ENCODE measurements at places on chromosomes 1 and 21. TPM values are rescaled to one million over a fixed set of nuclear protein-coding genes. Genes with fewer than 3 reads are reported as not detected.
A peak's percentile ranks its signal among the peaks of the same experiment; 100 is the strongest.

DNA sequence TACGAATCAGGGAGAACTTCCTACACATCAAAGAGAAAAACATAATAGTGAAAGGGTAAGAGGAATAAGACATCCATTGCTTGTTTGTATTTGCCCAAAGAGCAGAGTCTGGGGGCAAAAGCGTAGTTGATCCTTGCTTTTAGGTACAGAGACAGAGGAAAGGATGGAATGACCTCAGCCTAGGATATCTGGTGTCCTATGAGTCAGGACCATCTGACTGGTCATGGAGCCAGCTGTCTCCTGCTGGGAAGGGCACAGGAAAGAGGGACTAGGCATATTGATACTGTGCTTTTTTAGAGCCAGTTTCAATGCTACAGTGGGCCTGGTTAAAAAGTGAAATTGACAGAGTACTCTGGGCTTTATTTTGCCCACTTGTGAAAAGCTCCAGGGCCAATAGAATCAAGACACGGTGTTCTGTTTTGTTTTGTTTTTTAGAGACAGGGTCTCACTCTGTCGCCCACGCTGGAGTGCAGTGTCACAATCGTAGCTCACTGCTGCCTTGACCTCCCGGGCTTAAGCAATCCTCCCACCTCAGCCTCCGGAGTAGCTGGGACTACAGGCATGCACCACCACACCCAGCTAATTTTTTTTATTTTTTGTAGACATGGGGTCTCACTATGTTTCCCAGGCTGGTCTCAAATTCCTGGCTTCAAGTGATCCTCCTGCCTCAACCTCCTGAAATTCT is 3.2 kb downstream of the PLEKHO1 start:
- H3K27me3 ChIP-seq, result no peaks in the 10 kb centered on the region
- peak; percentile 77 for DNase-seq
- no peak overlapping the region for H3K4me3 ChIP-seq
- peaks cover 16% of the 10 kb centered on the region for H3K4me1 ChIP-seq
- peak overlapping the region; percentile 75 for H3K27ac ChIP-seq

GRCh38 chr1:172289448-172289847 is 131.0 kb upstream of the C1orf105 start:
- H3K36me3 ChIP-seq, result no peaks in the 10 kb centered on the region
- H3K4me1 ChIP-seq, result peaks cover 7% of the 10 kb centered on the region
- H3K27ac ChIP-seq, result no peak overlapping the region
- no peaks in the 10 kb centered on the region for H3K27me3 ChIP-seq
- no peak overlapping the region for H3K4me3 ChIP-seq

- peaks cover 5% of the 10 kb centered on the region for H3K4me1 ChIP-seq
- DNase-seq, result no peak
- H3K27me3 ChIP-seq, result no peaks in the 10 kb centered on the region
- H3K27ac ChIP-seq, result no peak overlapping the region
- H3K36me3 ChIP-seq, result no peaks in the 10 kb centered on the region
Observed at GRCh38 chr21:29078869-29079767, 5.7 kb upstream of the CCT8 start.

DNA sequence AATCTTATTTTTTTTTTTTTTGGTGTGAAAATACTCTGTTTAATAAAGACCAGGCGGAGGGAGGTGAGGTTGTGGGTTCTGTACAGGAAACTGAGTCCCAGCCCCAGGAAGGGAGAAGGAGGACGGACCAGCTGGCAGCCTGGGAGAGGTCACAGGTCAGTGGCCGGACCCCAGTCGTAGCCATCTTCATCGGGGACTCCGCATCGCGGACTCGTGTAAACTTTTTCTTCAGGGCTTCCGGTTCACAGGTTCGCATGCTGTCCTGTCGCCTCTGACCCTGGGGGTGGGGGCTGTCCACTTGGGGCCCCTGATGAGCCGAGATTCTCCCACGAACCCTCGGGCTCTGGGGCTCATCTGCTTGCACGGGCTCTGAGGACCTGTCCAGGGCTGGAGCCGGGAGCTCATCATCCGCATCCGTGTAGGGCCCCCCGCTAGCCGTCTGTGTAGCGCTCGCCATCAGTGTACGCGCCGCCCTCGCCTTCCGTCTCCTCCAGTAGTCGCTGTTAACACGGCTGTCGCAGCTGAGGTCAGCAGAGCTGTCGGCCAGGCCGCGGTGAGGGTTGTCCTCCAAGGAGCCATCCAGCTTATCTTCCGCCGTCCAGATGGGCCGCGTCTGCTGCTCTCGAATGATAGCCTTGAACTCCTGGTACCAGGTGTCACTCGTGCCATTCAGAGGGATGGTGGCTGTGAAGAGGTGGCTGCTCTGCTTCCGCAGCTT is 975.7 kb upstream of the PRMT6 start:
- no peaks in the 10 kb centered on the region for H3K4me1 ChIP-seq
- no peak for DNase-seq
- no peaks in the 10 kb centered on the region for H3K36me3 ChIP-seq
- no peaks in the 10 kb centered on the region for H3K27me3 ChIP-seq

DNA sequence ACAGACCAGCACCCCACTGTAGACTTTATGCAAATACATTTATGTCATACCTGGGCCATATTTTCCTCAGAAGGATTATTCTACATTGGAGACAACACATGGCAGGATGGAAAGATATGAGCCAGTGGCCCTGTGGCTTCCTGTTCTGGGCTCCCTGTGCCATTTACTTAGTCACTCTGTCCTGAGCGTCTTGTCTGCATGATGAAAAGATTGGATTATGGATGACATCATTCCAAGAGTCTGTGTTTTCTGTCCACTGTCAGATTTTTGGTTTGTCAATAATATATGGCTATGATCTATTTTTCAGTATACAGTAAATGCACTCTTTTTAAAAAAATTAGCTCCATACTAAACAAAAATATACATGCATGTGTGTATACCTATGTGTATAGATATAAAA is 30.8 kb downstream of the IGSF5 start:
- no peak for DNase-seq
- H3K27ac ChIP-seq, result no peak overlapping the region
- H3K4me1 ChIP-seq, result no peaks in the 10 kb centered on the region
- H3K4me3 ChIP-seq, result no peak overlapping the region

DNA sequence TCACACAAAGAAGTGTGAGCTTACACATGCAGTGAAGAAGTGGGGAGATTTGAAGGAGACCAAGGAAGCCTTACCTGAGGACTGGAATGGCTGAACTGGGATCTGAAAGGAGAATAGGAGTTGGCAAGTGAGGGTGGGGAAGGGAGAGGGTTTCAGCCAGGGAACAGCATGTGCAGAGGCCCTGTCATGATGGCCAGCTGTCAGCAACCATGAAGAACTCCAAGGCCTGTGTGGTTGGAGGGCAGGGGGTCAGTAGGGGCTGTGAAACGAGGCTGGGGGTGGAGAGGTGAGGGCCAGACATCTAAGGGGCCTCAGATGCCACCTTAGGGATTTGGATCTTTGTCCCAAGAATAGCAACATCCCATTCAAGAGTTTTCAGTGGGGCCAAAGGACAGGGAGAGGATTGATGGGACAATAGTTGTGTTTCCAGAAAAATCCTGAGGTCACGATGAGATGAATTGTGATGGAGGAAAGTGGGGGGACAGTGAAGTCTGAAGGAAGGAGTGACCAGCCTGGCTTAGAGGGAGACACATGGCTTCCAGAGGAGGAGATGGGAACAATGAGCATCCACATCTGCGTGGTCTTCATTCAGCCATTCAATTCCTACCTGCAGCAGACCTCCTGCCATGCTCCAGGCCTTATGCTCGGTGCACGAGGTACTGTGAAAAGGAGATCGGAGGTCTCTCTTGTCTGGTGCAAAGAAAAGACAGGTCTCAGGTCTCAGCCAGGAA is 187.6 kb downstream of the MATN1 start:
- H3K27me3 ChIP-seq, result no peaks in the 10 kb centered on the region
- H3K4me3 ChIP-seq, result no peak overlapping the region
- no peak overlapping the region for H3K27ac ChIP-seq
- H3K4me1 ChIP-seq, result no peaks in the 10 kb centered on the region

DNA sequence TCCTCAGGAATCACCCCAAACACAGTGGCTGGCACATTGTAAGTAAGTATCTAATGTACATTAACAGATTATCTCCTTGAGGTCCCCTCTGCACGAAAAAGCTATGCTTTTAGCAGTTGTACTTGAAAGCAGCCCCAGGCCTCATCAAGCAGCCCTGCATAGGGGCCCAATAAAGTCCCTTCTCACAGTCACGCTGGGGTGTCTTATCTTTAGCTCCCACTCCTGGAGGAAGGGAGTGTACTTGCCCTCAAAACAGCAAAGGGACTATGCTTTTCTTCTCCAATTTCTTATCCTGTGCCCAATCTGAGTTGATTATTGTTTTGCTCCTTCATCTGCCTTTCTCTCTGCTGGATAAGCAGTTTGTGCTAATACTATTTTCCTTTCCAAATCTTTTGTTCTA is 168.8 kb upstream of the PLXNA2 start:
- no peak overlapping the region for H3K27ac ChIP-seq
- H3K36me3 ChIP-seq, result no peaks in the 10 kb centered on the region
- no peaks in the 10 kb centered on the region for H3K27me3 ChIP-seq
- DNase-seq, result no peak
- H3K4me1 ChIP-seq, result no peaks in the 10 kb centered on the region

DNA sequence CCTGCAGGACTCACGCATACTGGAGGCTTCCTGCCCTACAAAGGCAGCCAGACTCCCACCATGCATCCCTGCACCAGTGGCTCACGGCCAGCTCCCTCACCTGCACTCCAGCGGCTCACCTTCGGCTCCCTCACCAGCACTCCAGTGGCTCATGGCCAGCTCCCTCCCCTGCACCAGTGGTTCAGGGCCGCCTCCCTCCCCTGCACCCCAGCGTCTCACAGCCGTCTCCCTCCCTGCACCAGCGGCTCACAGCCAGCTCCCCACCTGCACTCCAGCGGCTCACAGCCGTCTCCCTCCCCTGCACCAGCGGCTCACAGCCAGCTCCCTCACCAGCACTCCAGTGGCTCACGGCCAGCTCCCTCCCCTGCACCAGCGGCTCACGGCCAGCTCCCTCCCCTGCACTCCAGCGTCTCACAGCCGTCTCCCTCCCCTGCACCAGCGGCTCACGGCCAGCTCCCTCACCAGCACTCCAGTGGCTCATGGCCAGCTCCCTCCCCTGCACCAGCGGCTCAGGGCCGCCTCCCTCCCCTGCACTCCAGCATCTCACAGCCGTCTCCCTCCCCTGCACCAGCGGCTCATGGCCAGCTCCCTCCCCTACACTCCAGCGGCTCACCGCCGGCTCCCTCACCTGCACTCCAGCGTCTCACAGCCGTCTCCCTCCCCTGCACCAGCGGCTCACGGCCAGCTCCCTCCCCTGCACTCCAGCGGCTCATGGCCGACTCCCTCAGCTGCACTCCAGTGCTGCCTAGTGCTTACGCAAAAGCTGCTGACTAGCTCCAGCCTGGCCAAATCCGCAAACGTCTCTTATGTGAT is 324.5 kb downstream of the NPHP4 start:
- no peak for DNase-seq
- no peak overlapping the region for H3K27ac ChIP-seq
- no peaks in the 10 kb centered on the region for H3K36me3 ChIP-seq
- H3K4me3 ChIP-seq, result no peak overlapping the region

GRCh38 chr1:197921235-197922069 is 4.3 kb downstream of the LHX9 start:
- H3K27ac ChIP-seq, result no peak overlapping the region
- H3K27me3 ChIP-seq, result peaks cover 60% of the 10 kb centered on the region
- H3K36me3 ChIP-seq, result no peaks in the 10 kb centered on the region
- H3K4me3 ChIP-seq, result no peak overlapping the region
- no peak for DNase-seq

- no peak overlapping the region for H3K4me3 ChIP-seq
- no peaks in the 10 kb centered on the region for H3K36me3 ChIP-seq
- no peaks in the 10 kb centered on the region for H3K27me3 ChIP-seq
- H3K4me1 ChIP-seq, result no peaks in the 10 kb centered on the region
- DNase-seq, result no peak
Observed at GRCh38 chr1:204928671-204929486, 58.2 kb downstream of the NFASC start.

DNA sequence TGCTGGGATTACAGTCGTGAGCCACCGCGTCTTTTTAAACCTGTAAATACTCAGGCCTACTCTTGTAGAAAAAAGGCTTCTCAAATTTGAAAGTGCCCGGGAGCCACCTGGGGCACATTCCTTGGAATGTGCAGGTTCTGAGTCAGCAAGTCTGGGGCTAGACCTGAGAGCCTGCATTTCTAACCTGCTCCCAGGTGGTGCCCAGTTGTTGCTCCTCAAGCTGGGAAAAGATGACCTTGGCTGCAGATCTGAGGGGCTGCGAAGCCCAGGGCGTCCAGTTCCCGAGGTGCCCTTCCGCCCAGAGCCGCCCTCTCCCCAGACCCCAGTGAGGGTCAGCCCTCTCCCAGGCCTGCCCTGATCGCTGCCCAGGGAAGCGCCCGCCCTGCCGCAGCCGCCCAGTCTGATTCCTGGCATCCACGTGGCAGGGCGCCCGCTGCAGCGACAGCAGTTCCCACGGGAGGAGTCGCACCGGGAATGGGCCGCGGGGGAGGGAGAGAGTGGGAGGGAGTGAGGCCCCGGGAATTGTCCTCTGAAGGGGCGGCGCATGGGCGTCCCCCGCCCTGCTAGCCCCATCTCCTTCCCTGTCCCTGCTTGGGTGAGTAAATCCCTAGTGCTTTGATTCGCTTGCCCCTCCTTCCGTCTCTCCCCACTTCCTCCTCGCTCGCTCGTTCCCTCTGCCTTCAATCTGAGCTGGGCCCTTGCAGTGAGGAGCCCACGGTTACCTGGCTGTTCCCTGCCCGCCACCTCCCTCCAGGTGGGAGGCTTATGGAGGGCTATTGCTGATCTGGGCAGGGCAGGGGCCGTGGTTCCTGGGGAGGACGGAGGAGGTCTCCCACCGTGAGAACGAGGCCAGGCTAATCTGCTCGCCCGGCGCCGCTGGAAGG is 18.8 kb upstream of the TENT5B start:
- no peaks in the 10 kb centered on the region for H3K27me3 ChIP-seq
- peak; percentile 73 for DNase-seq
- H3K27ac ChIP-seq, result no peak overlapping the region
- H3K4me1 ChIP-seq, result peaks cover 15% of the 10 kb centered on the region

GRCh38 chr1:6923955-6924881 is 139.0 kb downstream of the CAMTA1 start:
- H3K4me3 ChIP-seq, result no peak overlapping the region
- H3K27me3 ChIP-seq, result peaks cover 2% of the 10 kb centered on the region
- no peak for DNase-seq
- no peaks in the 10 kb centered on the region for H3K36me3 ChIP-seq
- no peaks in the 10 kb centered on the region for H3K4me1 ChIP-seq
- H3K27ac ChIP-seq, result no peak overlapping the region

GRCh38 chr1:17258116-17258757 is 9.3 kb downstream of the PADI3 start:
- peaks cover 6% of the 10 kb centered on the region for H3K27me3 ChIP-seq
- no peak overlapping the region for H3K27ac ChIP-seq
- H3K4me3 ChIP-seq, result no peak overlapping the region
- peak; percentile 16 for DNase-seq
- H3K4me1 ChIP-seq, result no peaks in the 10 kb centered on the region

- no peaks in the 10 kb centered on the region for H3K4me1 ChIP-seq
- H3K27me3 ChIP-seq, result peaks cover 2% of the 10 kb centered on the region
- DNase-seq, result peak; percentile 1
- no peak overlapping the region for H3K27ac ChIP-seq
- no peak overlapping the region for H3K4me3 ChIP-seq
Observed at GRCh38 chr1:114956570-114956969, 73.1 kb upstream of the TSHB start.

Gene RGS13
- not detected for total RNA-seq

Gene CELA3A
- total RNA-seq, result not detected

Gene LCK
- not detected for total RNA-seq

Gene PIGV
- 17.2 TPM for total RNA-seq

Gene ELF3
- 0.17 TPM for total RNA-seq

Gene POFUT2
- total RNA-seq, result 34.2 TPM

Data from fibroblast of lung (primary cell).